WTC11 (cell line): ENCODE measurements at places on chromosomes 1 and 21.

GRCh38 chr1:21499283-21499950 lies 9.8 kb upstream of the ALPL start:
- no peak for DNase-seq

GRCh38 chr1:6125366-6125765 lies 54.8 kb downstream of the CHD5 start:
- H3K36me3 ChIP-seq, result no peaks in the 10 kb centered on the region
- no peak overlapping the region for H3K4me3 ChIP-seq
- peaks cover 23% of the 10 kb centered on the region for H3K27me3 ChIP-seq

DNA sequence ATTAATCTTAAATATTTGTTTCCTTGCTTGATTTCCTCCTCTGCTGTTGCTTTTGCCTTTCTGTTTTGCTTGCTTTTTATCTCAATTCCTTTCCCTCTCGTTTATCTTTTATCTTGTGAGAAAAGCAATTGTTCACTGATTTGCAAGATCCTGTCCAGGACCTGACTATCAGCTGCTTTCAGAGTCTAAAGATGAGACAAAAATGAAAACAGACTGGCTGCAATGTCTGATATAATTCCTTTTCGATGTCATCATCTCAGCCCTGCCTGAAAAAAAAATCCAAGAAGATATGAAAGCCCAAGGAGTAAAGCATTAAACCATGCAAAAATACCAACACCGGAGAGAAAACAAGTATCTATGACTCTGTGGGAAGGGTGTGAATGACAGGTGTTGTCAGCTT lies 225.5 kb downstream of the PATJ start:
- H3K4me3 ChIP-seq, result no peak overlapping the region
- peaks cover 8% of the 10 kb centered on the region for H3K36me3 ChIP-seq
- H3K4me1 ChIP-seq, result peaks cover 8% of the 10 kb centered on the region

GRCh38 chr1:233012021-233012420 lies 61.6 kb downstream of the NTPCR start:
- peaks cover 39% of the 10 kb centered on the region for H3K36me3 ChIP-seq
- DNase-seq, result no peak
- H3K27me3 ChIP-seq, result no peaks in the 10 kb centered on the region
- no peak overlapping the region for H3K4me3 ChIP-seq
- H3K27ac ChIP-seq, result no peak overlapping the region

- H3K4me3 ChIP-seq, result no peak overlapping the region
- no peak overlapping the region for H3K27ac ChIP-seq
- no peaks in the 10 kb centered on the region for H3K27me3 ChIP-seq
Observed at GRCh38 chr1:62613325-62613727, 16.0 kb downstream of the ANGPTL3 start.

DNA sequence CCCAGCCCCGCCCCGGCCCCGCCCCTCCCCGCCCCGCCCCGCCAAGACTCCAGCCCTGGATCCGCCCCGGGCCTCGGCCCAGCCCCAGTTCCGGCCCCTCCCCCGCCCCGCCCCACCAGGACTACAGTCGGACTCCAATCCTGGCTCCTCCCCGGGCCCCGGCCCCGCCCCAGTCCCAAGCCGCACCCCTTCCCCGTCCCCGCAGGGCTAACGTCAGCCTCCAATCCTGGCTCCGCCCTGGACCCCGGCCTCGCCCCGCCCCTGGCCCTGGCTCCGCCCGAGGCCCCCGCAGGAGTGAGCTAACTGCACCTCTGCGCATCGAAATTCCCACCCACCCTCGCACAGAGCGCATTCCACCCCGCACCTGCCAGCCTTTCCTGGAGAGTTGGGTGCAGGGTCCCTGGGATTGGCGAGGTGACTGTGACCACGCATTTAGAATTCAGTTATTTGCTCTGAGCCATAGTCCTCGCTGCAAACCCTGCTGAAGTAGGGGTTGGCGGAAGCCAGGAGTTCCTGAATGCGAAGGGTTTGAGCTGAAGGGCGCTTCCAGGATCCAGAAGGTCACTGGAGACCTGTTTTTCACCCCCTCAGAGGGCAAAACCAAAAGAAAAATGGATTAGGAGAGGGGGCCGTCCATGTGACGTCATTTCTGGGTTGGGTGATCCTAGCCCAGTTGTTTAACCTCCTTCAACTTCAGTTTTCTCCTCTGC lies 588 bp upstream of the IGSF8 start:
- H3K27ac ChIP-seq, result peak overlapping the region; percentile 88
- H3K36me3 ChIP-seq, result peaks cover 10% of the 10 kb centered on the region; the same call in 1 of the 2 replicates
